ENCODE measurements at places on chromosomes 1 and 21.

DNA sequence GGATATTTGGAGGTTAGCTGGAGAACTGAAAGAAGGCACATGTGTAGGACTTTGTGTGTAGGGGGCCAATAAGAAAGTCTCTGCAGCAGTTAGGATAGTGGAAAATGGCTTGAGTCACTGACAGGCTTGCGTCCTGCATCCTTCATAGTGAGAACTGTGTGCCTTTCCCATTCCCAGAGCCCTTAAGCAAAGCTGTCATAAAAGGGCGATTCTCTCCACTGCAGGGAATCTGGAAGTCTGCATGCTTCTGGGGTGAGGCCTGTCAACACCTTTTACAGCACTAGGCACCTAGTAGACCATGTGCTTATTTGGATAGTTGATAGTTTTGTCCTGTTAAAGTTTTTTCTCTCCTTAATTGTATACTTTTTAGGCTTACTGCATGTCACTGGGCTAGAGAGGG lies 39.4 kb upstream of the MACF1 start:
- no peak for DNase-seq

- DNase-seq = no peak
Measured at GRCh38 chr1:1573843-1574720, 581 bp downstream of the SSU72 start.

GRCh38 chr1:117627546-117628130 lies 21.8 kb downstream of the TENT5C start:
- no peak for DNase-seq

- DNase-seq = no peak
Measured at GRCh38 chr1:59541161-59541560, 244.3 kb downstream of the FGGY start.

DNA sequence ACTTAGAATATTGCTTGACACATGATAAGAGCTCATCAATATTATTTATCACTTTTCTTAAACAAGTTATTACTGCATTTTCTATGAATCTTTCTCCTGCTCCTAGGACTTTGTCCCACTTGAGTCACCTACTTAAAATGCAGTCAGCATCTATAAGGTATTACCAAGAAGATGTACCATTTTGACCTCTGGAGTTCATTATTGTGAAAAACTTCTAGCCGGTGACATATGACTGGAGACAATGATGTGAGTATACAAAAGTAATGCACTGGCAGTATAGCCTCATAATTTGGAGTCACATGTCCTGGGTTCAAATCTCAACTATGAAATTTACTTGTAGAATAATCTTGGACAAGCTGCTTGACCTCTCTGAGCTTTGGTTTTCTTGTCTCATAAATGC lies 278.5 kb downstream of the PLPP3 start:
- DNase-seq = no peak

All from vagina (tissue), 2 donors.